ENCODE measurements at places on chromosomes 6 and 20.

- DNase-seq: no peak
These were observed 390.8 kb upstream of the IRAK1BP1 start for GRCh38 chr6:78476561-78476960.

- no peak for DNase-seq
These were observed 1.1 kb downstream of the MGME1 start for GRCh38 chr20:17969884-17970409.

GRCh38 chr6:43771210-43771857, 1.3 kb downstream of the VEGFA start:
- peak; percentile 52 for DNase-seq

DNA sequence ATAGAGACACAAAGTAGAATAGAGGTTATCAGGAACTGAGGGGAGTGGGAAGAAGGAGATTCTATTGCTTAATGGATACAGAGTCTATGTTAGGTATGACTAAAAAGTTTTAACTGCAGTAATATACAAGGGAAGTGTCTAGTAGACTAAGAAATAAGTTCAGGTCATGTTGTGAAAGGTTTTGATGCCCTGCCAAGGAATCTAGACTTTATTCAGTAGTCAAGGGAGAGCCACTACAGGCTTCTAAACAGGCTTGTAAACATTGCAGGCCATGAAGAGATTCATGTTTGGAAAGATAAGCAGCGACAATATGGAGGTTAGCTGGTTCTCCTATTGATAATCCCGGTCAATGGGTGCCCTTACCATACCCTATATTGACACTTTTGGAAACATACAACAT, 352.8 kb upstream of the SOX4 start:
- no peak for DNase-seq

- no peak for DNase-seq
These were observed 350.8 kb upstream of the RSPO3 start for GRCh38 chr6:126767711-126768110.

DNA sequence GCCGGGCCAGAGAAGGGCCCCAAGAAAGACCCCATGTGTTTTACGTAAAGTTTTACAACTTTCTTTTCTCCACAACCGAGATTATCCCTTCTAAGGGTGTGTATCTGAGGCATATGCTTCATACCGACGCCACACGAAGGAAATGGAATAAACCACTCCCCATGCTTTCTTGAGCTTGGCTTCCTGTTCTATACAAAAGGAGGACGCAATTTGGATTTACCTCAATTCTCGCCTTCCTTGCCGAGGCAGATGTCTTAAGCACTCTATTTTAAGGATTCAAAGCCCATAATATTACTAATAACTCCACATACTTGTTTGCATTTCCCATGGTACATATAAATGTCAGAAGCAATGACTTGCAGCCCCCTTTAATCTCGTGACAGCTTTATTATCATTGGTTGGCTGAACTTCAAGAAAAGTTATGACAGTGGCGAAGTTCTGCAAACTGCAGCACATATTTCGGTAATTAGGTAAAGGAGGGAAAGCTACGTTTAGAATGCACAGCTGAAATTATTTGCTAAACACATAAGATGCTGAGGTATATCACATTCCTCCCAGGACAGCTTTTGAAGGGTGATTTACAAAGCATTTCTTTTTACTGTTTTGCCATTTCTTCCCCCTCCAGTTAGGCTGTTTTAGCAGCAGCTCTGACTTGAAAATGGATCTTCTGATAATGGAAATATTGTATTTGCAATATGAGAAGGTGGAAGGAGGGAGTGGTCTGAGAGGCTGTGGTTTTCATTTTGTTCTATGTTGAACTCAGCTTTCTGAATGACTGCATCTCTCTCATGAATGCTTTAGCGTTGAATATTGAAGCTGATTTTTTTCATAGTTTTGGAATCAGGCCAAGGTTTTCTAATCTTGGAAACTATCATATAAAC, 330.5 kb downstream of the EPHA7 start:
- no peak for DNase-seq

All from stimulated activated CD8-positive, alpha-beta memory T cell treated with anti-CD3 and anti-CD28 coated beads, Interleukin-15, amount 100 ng/mL, for 4 hours (primary cell).